ENCODE measurements at places on chromosomes 13 and 19.

- no peak for DNase-seq
These were observed 63.9 kb downstream of the CEBPG start for GRCh38 chr19:33437393-33437820.

GRCh38 chr19:10780368-10780767, 55.6 kb downstream of the TMED1 start:
- no peak for DNase-seq

DNA sequence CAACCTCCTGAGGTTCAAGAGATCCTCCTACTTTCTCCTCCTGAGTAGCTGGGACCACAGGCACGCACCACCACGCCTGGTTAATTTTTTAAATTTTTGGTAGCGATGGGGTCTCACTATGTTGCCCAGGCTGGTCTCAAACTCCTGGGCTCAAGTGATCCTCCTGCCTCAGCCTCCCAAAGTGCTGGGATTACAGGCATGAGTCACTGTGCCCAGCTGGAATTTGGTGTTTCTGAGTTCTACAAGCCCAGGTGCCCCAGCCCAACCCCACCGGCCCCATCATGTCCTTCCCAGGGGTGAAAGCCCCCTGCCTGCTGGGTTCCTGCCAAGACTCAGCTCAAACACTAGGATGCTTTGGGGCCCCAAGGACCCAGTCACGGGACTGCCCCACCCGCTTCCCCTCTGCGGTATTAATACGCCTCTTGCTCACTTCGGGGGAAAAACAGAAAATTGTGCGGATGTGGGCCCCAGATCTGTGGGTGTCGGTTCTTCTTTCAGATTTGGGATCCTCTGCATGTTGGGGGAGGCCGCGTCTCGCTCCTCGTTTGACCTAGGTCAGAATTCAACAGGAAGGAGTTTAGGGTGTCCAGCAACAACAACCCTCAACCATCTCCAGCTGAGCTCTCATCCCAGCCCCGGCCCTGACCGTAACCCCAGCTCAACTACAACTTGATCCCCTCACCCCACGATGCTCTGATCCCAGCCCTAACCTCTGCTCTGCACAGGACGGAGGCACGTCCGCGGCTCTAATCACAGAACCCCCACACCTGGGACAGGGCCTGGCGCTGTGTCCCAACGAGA, 3.7 kb upstream of the FCER2 start:
- DNase-seq = no peak

- no peak for DNase-seq
These were observed 10.4 kb downstream of the ZNF93 start for GRCh38 chr19:19911150-19911549.

All from nucleus accumbens (tissue), 56 donors.